ENCODE measurements at places on chromosomes 6 and 20.

DNA sequence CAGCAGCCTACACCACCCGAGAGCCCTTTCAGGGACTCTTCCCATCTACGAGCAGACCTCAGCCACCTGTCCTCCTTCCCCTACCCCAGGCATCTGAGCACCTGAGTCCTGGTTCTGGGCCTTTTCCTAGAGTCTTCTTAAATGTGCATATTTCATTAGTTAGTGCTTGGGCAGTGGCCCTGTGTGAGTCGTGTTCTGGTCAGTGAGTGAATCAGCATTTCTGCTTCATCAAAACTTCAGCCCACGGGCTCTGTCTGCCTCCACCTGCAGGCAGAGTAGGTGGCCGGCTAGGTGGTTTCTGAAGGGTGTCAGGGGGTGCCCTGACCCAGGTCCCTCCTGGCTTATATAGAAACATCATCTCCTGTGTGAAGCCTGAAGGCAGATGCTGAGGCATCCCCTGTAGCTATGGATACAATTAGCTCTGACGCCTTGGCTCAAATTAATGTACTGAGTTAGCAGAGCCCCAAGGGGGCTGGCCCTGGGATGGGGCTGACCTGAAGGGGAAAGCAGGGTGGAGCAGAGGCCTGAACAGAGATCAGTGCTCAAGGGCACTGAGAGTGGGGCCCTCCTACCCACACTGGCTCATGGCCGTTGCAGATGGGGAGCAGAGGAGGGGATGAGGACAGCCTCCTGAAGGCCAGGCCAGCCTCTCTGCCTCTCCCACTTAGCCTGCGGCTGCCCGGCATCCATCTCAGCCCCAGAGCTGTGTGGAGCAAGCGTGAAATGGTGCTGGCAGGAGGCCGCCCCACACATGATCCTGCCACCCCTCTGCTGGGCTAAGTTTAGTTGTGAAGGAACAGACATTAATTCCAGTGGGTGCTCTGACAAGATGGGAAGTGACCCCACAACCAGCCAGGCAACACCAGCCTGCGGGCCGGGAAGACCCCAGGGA lies 13.6 kb downstream of the IP6K3 start:
- DNase-seq, result no peak

DNA sequence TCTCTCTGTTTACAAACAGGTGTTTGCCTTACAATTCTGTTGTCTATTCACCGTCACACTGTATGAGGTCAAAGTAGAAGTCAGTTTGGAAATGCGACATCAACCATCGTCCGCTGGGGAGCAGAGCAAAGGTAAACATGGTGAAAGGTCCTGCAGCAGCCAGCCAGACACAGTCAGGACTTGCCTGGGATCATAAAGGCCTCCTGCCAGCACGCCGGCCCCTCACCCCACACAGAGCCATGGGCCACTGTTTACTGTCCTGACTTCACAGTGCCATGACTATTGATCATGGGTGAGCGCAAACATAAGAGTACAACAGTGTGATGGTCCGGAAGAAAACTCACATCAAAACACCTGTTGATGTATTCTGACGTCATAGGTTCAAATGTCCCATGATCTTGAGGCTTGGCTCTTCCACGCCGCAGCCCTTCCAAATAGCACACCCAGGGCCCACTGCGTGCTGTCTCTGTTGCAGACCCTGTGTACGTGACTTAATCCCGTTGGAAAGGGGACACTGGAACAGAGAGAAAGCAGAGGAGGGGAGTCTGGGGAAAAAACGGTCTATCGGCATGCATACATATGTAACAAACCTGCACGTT lies 16.9 kb upstream of the PPP1R3G start:
- DNase-seq, result no peak

GRCh38 chr6:163672710-163673109 lies 258.2 kb downstream of the QKI start:
- DNase-seq, result no peak

- DNase-seq, result no peak
Observed at GRCh38 chr6:168452685-168453377, 11.8 kb downstream of the SMOC2 start.

DNA sequence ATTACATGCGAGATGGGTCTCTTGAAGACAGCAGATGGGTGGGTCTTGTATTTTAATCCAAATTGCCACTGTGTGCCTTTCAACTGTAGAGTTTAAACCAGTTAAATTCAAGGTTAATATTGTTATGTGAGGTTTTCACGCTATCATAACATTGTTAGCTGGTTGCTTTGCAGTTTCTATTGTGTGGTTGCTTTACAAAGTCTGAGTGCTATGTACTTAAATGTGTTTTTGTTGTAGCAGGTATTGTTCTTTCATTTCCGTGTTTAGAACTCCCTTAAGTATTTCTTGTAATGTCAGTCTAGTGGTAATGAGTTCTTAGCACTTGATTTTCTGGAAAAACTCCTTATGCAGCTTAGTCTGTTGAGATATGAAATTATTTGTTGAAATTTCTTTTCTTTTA lies 193.3 kb downstream of the MOXD1 start:
- no peak for DNase-seq

- no peak for DNase-seq
Observed at GRCh38 chr6:137736048-137736818, 130.8 kb upstream of the TNFAIP3 start.

- no peak for DNase-seq
Observed at GRCh38 chr20:10297684-10298240, 79.1 kb downstream of the SNAP25 start.

DNA sequence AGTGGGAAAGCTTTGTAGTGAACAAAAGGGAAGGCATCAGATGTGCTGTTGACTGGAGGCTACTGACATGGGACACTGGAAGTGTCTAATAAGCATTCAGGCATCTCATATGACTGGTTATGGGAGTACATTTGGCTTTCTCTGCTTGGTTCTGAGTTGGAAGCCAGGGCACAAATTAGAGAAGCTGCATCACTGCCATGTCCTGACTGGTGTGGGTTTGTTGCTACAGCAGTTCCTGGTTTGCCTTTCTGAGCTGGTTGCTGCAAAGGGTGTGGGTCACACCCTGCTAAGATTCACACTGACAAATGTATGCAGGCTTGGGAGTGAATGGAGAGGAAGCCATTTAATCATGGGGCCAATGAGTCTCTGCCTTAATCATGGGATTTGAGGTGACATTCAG lies 36.2 kb upstream of the NANP start:
- DNase-seq, result peak; percentile 12

- no peak for DNase-seq
Observed at GRCh38 chr6:163001330-163001729, 273.6 kb downstream of the PACRG start.

GRCh38 chr6:147117580-147117979 lies 86.6 kb upstream of the STXBP5 start:
- DNase-seq, result no peak

Data from suppressor macrophage treated with lipopolysaccharide for 1 hour (primary cell).